ENCODE measurements at places on chromosomes 1 and 21.

GRCh38 chr1:246184503-246184902, 322.6 kb downstream of the SMYD3 start:
- no peak for DNase-seq

GRCh38 chr21:43834146-43834905, 30.7 kb upstream of the AGPAT3 start:
- DNase-seq: no peak

DNA sequence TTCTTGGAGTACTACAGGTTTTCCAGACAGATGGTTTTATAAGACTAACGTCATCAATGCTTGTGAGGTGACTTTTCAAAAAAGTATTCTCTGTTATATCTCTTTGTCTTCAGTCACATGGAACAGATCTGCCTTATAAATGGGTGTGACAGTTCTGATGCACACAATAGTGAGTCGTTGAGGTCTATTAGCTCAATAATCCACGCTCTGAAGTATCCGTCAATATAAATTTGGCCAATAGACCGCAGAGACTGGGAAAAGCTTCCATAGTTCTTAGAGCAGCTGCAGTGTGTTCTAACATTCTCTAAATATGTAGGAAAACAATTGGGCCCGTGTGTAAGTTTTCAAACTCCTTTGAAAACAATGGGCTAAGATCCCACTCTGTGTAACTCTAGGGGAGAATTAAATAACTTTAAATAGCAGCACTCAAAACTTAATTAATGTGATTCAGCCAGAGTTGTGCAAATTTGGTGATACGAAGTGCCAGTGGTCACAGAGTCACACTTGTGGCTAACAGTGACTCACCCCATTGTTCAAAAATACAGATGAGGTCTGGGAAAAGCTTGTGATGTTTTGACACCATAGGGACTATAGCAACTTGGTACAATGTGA, 316.0 kb downstream of the LMO4 start:
- DNase-seq: no peak

GRCh38 chr1:171506525-171507304, 21.4 kb downstream of the PRRC2C start:
- no peak for DNase-seq

DNA sequence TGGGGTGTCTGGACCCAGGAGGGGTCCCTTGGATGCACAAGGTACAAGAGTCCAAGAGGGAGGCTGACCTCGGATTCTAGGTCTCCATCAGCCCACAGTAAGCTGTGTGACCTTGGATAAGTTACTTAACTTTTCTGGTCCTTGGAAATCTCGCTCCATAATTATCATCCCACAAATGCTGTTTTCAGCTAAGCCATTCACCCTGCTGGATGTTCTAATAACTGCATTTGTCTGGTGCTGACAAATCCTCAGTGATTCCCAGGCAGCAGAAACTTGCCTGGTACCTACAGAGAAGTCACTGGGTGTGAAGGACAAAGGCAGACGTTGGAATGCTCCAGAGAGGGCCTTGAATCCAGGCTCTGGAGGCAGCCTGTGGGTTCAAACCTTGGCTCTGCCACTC, 89.7 kb downstream of the IGSF21 start:
- no peak for DNase-seq

GRCh38 chr21:43352154-43352537, 74.8 kb downstream of the SIK1 start:
- DNase-seq: no peak

GRCh38 chr1:24656046-24656445, 12.9 kb downstream of the SRRM1 start:
- no peak for DNase-seq

DNA sequence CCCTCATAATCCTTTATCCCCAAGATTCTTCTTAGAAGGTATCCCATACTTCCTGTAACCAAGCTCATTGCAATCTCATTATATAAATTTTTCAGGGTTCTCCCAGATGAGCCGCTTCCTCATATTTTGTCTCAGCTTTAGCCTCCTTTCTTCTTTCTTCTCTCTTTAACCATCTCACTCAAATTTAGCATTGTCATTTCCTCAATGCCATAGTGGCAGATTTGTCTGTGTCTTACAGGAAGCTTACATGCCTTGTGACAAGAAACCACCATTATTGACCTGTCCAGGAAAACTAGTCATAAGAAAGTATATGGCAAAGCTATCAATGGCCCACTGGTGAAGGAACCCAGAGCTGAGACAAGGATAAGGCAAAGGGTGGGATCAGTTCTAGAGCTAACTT, 6.0 kb upstream of the FCRL2 start:
- DNase-seq: no peak

- no peak for DNase-seq
Observed at GRCh38 chr1:206725109-206725963, 40.6 kb downstream of the MAPKAPK2 start.

DNA sequence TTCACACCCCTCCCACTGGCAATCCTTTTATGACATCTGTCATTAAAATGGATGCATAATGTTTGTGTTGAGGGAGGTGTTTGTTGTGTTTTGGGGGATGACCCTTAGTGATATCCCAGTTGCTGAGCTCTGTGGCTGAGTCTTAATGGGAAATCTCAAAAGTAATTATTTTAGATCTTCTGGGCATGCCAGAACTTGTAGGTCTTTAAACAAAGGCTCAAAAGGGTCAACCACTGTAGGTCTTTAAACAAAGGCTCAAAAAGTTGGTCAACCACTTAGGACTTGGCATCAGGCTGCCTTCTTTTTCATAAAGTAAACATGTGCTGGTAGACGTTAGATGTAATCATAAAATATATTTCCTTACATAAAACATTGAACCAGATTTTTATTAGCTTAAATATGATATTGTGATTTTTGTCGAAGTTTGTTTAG, 78.0 kb downstream of the CDC14A start:
- DNase-seq: no peak

GRCh38 chr1:25051504-25051903, 121.4 kb upstream of the RUNX3 start:
- DNase-seq: no peak

GRCh38 chr1:3918966-3919611, 19.0 kb upstream of the C1orf174 start:
- no peak for DNase-seq

DNA sequence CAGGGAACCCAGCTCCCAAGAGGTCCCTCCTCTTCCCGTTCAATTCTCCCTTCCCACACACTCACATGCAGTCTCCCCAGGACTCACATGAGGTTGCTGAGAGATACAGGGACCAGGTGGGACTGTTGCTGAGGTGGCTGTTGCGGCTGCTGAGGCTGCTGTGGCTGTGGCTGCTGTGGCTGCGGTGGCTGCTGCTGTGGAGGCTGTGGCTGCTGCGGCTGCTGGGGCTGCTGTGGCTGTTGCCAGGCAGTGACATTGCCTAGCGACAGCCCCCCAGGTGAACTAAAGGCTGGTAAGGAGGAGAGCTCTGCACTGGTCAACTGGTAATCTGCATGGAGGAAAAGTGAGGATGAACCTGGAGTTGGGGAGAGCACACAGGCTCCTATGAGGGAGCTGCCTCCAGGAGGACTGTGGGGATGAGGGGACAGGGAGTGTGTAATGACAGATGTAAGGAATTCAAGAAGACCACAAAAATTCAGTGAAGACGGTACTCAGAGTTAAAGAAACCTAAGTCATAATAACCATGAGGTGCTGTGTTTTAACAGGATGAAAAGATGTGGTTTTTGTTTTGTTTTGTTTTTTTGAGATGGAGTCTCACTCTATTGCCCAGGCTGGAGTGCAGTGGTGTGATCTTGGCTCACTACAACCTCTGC, 31.8 kb downstream of the MEF2D start:
- no peak for DNase-seq

GRCh38 chr1:51310871-51311613, 19.3 kb downstream of the TTC39A start:
- DNase-seq: no peak

- DNase-seq: no peak
Observed at GRCh38 chr1:112957133-112957812, 1.3 kb upstream of the SLC16A1 start.

- DNase-seq: no peak
Observed at GRCh38 chr1:73623946-73624345, 574.0 kb downstream of the LRRIQ3 start.

DNA sequence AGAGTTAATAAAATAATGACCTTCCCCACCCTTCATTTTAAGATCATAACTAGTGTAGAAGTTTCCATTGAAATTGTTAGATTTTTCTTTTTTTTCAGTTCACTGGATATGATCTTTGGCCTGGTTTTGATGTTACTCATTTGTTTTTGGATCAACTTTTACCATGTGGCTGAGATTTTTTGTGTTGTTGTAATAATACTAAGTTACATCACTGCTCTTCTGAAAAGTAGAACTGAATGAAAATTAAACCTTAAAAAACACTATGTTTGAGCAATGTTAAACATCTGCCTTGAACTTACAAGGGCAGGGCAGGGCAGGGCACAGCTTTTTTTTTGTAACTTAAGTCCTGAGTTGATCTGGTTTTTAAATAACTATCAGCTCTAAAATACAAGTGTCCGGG, 204.8 kb upstream of the ADAMTS5 start:
- no peak for DNase-seq

GRCh38 chr1:104648269-104648691, 898.6 kb downstream of the AMY1C start:
- DNase-seq: no peak

DNA sequence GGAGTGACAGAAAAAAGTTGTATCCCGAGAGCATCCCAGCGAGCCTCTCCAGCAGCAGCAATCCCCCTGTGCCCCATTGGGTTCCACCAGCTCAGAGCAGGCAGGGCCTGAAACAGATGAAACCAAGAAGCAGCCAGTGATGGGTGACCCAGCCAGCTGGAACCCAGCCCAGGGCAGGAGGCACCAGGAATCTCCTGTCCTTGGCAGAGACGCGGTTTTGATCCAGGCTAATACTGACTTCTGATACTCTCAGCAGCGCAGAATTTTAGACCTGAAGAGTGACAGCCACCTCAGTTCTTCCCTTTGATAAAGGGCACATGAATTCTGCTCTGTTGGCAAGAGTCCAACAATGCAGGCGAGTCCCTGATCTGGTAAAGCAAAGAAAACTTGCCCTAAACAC, 11.4 kb upstream of the OLIG1 start:
- no peak for DNase-seq

GRCh38 chr1:229408458-229409037, 25.3 kb downstream of the ACTA1 start:
- DNase-seq: no peak

GRCh38 chr1:101781201-101781831, 215.4 kb downstream of the OLFM3 start:
- DNase-seq: peak; percentile 54

GRCh38 chr1:942411-942821, 16.6 kb downstream of the NOC2L start:
- no peak for DNase-seq

GRCh38 chr1:204828352-204828850, 42.3 kb upstream of the NFASC start:
- DNase-seq: peak; percentile 48

DNA sequence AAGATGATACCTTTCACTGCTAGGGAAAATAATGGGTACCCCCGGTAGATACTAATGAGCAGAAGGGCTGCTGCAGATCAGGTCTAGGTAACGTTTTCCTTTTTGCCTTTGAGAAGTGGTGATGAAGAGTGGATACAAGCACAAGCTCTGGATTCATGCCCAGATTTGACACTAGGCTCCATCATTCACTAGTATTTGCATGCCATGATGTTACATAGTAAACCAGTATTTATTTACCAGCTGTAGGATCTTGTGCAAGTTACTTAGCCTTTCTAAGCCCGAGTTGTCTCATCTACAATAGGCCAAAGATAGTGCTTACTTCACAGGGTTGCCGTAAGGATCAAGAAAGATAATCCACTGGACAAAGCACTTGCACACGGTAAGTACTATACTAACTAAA, 14.2 kb downstream of the PTPN14 start:
- no peak for DNase-seq

DNA sequence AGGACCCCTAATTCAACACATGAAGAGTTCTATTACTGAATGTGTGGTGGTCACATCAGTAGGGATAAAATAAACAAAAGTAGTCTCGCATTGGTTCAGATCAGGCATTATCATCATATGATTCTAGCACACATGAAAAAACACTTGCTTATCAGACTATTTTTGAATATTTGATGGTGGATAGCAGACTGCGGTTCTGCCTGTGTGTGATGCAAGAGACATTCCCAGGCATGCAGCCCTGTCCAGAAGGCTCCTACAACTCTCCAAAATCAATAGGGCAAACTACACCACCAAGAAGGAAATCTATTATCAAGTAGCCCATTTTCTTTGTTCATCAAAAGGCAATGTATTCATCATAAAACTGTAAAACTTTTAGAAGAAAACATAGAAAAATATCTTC, 304.7 kb downstream of the DUSP10 start:
- no peak for DNase-seq

- peak; percentile 87 for DNase-seq
Observed at GRCh38 chr1:20151906-20152598, 12.9 kb downstream of the PLA2G2F start.

- no peak for DNase-seq
Observed at GRCh38 chr1:193707271-193708021, 521.0 kb upstream of the B3GALT2 start.

- no peak for DNase-seq
Observed at GRCh38 chr1:31646259-31646960, 1.7 kb upstream of the PEF1 start.

GRCh38 chr1:111958075-111958474, 31.4 kb downstream of the KCND3 start:
- DNase-seq: no peak

- no peak for DNase-seq
Observed at GRCh38 chr1:35164893-35165292, 28.1 kb downstream of the SFPQ start.

DNA sequence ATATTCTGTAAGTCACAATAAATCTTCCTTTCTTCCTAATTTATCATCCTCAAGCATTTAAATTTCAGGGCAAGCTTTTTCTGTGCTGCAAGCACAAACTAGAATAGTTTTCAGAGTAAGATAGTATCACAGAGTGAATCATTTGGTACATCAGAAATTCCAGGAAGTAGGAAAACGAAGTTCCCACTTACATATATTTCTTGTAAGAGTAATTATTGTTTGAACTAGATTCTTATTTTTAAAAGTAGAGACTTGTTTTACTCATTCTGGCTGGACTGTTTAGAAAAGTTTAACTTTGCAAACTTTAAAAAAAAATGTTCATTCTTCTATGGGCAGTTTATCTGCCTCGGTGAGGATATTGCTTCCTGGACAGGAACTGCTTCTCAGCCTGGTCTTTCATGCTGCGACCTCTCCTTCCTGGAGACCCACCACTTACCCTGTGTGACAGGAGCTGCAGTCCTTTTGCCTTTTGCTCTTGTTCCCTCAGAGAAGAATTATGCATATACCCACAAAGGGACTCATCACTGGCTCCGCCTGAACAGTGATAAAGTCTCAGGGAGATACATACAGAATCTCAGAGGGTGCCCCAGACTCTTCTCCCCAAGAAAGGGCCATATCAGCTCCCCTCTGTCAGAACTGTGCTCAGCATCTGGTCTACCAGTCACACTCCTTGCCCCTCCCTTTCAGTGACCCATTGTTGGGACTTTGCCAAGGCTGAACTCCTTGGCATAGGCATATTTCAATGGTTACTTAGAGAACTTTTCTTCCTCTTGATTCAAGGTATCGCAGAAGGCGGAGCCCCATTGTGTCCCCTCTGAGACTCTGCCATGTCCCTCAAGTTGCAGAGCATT, 102.7 kb upstream of the CD55 start:
- no peak for DNase-seq
